ENCODE measurements at places on chromosomes 7 and 10.

- no peak for DNase-seq
Observed at GRCh38 chr10:62894156-62894555, 78.0 kb upstream of the EGR2 start.

DNA sequence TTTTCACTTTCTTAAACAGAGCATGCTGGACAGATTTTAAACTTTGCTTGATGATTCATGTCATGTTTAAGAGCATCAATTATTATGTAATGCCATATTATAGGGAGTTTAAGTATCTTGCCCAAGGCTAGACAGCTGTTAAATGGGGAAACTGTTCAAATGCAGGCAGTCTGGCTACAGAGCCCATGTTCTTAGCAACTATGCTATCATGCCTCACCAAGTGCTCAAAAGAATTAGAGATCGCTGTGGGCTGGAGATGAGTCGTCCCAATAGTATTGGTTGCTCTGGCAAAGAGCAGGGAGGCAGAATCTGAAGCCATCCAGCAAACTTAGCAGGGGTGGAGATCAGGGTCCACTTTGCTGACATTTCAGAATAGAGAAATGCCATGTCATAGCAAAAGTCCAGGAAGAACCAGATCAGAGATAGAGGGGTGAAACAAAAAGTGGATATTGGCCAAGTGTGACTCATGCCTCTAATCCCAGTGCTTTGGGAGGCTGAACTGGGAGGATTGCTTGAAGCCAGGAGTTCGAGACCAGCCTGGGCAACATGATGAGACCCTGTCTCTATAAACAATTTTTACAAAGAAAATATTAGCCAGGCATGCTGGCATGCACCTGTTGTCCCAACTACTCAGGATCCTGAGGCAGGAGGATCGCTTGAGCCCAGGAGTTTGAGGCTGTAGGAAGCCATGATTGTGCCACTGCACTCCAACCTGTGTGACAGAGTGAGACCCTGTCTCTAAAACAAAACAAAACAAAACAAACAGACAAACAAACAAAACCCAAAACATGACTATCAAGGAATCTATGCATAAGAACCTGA, 57.8 kb downstream of the BAMBI start:
- DNase-seq = no peak

DNA sequence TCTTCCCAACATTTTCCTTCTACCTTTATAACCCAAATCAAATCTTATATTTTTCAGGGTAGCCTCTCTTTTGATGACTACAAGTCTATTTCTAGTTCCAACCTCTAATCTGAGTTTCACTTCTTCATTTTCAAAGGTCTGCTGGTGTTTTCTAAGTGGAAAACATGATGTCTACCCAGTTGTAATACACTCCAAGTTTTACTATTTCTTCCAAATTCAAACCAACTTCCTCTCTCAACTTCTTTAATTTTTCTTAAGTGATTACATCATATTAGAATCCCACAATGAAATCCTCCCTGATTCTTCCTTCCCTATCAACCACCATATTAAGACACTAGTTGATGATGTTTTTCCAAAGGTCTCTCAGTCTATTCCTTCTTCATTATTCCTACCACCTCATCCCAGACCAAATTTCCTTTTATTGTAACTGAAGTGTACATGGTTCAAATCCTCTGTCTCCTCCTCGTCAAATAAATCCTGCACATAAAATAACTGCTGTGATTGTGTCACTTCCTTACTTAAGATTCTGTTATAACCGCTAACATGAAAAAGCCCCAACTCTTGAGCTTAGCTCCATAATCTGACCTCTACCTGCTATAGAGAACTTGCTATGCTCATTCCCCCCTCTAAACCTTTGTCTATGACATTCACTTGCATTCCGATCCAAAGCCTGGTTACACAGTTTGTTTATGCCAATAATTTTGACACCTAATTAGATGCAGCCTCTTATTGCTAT, 12.7 kb downstream of the TAS2R38 start:
- DNase-seq = no peak

DNA sequence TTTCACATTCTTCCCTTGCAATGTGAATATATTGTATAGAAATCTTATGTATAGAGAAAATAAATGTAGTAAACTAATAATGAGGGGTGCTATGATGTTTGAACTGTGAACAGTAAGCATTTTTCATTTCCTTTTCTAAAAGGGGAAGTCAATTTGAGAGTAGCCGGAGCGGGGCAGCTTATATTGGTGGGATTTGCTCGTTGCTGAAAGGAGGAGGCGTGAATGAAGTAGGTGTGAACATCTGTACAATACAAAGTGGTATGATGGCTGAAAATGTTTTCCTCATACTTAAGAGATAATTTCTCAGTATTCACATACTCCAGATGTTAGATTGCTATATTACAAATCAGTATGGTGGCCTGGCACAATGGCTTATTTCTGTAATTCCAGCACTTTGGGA, 87.1 kb downstream of the SRI start:
- DNase-seq = no peak

- DNase-seq = no peak
Observed at GRCh38 chr10:121444520-121445165, 153.6 kb downstream of the FGFR2 start.

GRCh38 chr7:64882341-64883112, 20.5 kb upstream of the ZNF273 start:
- DNase-seq = peak; percentile 66

- DNase-seq = no peak
Observed at GRCh38 chr7:109696723-109697122, 1127.0 kb downstream of the DNAJB9 start.

- DNase-seq = no peak
Observed at GRCh38 chr10:54454271-54454670, 346.8 kb downstream of the PCDH15 start.

- DNase-seq = no peak
Observed at GRCh38 chr7:94182721-94183120, 178.6 kb upstream of the BET1 start.

GRCh38 chr7:2702594-2702957, 14.6 kb downstream of the AMZ1 start:
- DNase-seq = no peak

DNA sequence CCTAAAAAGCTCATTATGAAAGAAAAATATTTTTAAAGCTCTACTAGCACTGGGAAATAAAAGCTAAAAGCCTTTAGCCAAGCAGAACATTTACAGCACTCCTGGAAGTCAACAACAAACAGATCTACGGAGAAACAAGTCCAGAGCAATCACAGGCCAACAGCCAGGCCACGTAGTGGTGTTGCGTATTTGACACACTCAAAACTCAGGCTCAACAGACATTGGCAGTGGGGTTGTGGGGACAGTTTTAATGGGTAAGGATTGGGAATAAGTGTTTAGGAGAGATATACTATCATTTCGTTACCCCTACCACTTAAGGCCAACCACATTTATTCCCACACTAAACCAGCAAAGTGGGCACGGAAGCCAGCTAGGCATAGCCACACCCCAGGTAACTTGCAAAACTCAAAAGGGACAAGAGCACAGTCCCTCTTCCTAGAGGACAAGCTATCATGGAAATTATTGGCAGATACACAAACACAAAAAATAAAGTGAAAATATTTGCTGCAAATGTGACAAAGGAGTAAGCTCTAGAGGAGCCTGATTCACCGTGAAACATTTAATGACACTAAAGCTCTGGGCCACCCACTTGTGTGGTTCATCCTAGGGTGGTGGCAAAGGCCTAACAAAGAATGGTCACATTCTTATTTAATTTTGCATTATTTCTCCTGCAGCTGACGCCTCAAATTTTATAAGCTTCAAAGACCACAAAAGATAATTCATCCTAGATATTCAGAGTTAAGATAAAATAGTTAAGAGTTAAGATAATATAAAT, 498.2 kb downstream of the TNS3 start:
- no peak for DNase-seq

DNA sequence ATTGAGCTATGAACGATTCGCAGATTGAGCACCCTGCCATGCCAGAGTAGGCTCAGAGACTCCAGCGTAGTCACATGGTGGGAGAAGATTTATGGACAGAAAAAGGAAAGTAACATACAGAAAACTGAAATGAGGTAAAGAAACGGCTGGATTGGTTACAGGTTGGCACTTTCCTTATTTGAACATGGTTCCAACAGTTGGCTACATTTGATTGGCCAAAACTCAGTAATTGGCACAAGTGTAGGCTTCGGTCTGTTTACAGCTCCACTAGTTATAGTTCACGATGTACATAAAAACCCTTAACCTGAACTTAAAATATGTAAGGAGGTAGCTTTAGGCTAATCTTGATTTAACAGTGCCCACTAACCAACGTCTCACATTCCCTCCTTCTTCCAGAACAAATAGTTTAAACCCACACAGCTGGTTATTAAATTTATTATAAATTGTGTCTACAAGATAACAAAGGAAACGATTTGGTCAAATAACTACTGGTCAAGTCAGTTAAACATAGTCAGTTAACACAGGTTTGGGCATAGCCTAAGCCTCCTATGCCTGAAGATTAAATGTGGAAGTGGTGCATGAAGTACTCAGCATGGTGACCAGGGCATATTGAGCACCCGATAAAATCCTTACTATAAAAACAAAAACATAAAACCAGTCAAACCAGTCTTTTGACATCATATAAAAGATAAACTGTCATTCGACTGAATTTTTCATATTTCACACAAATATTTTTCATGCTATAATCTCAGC, 17.9 kb upstream of the MTERF1 start:
- no peak for DNase-seq

DNA sequence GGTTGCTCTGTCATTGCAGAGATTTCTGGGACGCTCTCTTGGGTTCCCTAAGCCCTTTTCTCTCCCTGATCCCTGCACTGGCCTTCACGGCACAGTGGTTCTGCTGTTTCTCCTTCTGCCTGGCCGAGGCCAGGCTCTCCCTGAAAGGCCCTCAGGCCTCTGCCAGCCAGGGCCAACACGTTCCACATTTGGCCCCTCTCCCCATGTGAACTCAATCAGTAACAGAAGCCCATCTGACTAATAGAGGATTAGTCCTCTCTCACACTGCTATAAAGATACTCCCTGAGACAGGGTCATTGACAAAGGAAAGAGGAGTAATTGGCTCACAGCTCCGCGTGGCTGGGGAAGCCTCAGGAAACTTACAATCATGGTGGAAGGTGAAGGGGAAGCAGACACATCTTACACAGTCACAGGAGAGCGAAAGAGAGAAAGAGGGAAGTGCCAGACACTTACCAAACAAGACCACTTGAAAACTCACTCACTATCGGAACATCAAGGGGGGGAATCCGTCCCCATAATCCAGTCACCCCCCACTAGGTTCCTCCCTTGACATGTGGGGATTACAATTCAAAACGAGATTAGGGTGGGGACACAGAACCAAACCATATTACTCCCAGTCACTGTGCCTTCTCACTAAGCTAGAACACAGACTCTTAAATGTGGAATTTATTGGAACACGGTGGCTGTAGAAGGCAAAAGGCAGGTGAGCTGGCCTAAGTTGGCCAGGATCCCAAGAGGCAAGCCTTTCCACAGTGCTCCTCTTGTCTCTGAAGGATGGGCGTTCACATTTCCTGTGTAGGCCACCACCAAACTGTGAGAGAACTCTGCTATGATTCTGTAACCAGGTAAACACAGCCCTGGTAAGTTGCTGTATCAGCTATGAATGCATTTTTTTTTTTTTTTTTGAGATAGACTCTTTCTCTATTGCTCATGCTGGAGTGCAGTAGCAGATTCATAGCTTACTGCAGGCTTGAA, 8.8 kb downstream of the FZD8 start:
- peak; percentile 16 for DNase-seq

DNA sequence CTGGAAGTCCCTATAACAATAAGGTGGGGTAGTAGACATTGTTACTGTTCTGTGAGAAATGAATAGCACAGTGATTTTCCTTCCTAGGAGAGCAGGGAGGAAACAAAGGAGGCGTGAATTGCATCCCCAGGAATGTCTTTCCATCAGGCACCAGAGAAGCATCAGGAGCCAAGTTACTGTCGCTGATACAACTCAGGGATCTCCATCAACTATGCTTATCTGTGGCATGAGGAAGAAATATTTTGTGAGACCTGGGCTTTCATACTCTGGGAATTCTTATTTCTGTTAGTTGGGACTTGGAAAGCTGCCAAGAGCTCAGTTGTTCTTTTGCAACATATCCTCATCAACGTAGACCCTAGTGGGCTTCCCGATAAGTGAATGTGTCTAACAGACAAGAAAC, 622.3 kb downstream of the SUGCT start:
- no peak for DNase-seq

GRCh38 chr10:112763916-112764520, 186.0 kb upstream of the TCF7L2 start:
- no peak for DNase-seq

GRCh38 chr7:90739716-90740115, 143.6 kb downstream of the CDK14 start:
- no peak for DNase-seq

- no peak for DNase-seq
Observed at GRCh38 chr7:46600340-46600739, 679.3 kb upstream of the IGFBP3 start.

DNA sequence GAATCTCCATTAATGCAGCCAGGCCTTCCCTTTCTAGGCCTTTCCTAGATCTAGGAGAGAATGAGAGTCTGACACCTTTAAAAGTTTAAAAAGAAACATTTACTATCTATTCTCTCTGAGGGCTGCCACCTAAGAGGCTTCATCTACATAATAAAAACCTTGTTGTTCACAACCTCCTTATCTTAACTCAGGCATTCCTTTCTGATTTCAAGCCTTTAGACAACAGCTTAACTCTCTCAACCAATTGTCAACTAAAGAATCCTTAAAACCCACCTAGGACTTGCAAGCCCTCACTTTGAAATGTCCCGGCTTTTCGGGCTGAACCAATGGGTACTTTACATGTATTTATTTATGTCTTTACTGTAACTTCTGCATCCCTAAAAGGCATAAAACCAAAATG, 64.3 kb upstream of the RET start:
- DNase-seq = no peak

DNA sequence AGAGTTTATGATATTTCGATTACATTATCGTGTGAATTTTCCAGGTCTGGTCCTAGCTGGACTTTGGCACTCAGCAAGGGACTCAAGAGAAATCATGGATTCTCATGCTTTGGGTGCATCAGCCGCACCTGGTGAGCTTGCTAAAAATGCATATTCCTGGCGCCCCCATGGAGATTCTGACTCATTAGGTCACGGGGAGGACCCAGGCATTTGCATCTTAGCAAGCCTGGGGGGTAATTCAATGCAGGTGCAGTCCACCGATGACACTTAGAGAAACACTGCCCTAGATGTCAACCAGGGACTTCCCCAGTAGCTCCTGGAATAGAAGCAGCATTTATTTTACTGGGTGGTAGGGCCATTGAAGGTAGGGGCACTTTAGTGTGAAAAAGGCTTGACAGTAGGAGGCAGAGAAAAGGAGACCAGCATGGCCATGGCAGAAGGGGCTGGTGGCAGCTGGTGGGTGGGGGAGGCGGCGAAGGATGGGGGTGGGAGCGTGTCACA, 29.9 kb upstream of the PDCD4 start:
- DNase-seq = no peak

- DNase-seq = peak; percentile 58
Observed at GRCh38 chr10:102674566-102674965, 30.3 kb downstream of the TRIM8 start.

- DNase-seq = no peak
Observed at GRCh38 chr10:109007514-109007913, 915.8 kb downstream of the XPNPEP1 start.

GRCh38 chr7:121433775-121434174, 37.7 kb upstream of the FAM3C start:
- DNase-seq = no peak

- no peak for DNase-seq
Observed at GRCh38 chr7:3436746-3437145, 135.7 kb downstream of the SDK1 start.

Measured in retina (tissue), 1 donor.